Non-pigmented ciliary epithelial cell (primary cell): ENCODE measurements at places on chromosomes 16 and 17.

DNA sequence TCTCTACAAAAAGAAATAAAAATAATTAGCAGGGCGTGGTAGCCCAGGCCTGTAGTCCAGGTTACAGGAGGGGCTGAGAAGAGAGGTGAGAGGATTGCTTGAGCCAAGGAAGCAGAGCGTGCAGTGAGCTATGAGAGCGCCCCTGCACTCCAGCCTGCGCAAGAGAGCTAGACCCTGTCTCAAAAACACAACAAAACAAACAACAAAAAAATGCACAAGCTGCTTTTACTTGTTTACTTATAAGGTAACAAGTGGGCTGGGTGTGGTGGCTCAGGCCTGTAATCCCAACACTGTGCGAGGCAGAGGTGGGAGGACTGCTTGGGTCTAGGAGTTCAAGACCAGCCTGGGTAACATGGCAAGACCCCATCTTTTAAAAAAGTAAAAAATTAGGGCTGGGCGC is 1.7 kb downstream of the CYTH1 start:
- DNase-seq, result no peak

DNA sequence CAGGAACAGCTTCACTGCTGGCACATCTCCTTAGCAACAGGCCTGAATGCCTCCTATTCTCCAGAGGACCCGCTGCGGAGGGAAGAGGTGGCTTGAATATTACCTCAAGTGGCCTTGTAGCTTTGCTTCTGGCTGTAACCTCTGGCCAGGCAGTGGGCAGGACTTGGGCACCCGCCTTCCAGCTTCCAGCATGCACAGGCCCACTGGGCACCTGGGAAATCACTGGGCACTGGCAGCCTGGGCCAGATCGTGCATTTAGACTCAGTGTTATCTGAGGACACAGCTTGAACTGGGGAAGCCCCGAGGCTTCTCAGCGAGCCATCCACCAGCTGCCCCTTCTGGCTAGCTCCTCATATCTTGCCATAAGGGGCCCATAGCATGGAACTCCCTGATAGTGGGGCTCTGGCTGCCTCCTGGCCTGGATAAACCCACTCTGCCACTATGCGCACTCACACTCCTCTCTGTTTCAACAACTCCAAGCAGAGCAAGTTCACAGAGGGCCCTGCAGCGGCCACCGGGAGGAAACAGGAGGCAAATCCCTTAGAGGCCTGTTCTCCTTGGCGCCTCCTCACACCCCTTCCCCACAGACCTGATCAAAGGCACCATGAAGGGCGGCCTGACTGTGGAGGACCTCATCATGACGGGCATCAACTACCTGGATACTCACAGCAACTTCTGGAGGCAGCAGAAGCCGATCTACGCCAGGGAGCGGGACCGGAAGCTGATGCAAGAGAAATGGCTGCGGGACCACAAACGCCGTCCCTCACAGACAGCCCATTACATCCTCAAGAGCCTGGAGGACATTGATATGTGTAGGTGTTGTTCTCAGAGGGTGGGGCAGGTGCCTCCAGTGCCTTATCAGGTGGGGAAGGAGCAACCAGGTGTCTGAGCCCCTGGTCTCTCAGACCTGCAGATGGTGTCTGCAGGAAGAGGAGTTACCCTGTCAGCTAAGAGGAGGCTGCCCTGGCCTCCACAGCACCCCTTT is 7.8 kb downstream of the ODAD4 start:
- DNase-seq, result no peak

DNA sequence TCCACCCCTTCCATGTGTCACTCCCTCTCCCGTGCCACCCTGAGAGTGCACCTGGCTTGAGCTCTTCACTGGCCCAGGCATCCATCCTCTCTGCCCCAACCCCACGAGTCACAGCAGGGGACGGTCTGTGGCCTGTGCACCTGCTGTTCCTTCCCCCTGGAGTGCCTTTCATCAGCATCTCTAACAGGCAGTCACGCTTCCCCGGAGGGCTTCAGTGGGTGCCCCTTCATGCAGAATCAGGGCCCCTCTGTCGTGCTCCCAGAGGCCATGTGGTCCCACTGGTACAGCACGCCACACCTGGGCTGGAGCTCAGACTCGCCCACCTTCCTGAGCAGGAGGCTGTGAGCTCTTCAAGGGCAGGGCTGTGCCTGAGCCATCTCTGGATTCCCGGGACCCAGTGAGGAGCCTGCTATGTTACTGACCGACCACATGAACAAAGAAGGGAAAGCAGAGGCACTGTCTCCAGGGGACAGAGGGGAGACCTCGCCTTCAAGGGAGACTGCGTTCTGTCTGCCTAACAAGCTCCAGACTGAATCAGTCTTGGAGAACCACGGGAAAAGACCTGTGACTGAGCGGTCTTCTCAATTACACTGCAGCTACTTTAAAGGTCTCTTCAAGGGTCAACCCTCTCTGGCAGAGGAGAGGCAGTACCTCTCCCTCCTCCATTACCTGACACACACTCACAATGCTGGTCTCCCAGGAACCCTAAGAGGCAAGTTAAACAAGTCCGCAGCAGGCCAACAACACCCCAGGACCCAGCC is 78.8 kb upstream of the DOC2B start:
- no peak for DNase-seq

DNA sequence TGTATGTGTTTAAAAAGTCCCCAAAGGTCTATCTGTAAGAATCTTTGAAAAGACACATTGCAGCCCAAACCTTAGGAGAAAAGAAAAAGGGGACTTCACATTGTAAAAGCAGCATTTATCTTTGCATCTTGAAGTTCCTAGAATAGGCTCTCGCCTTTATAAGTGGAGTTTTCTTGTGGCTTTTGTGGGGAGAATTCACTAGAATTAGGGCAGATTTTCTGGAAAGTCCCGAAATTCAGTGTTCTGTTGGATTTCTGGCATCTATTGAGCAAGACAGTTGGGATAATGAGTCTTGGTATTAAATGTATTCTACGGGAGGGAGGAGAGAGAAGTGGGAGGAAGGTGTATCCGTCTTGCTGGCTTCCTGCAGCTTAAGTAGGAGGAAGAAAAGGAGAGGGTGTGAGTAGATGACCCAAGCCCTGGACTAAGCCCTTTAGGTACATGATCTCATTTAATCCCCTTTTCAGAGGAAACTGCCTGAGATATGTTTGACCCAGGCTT is 62.6 kb downstream of the PRKCA start:
- no peak for DNase-seq

DNA sequence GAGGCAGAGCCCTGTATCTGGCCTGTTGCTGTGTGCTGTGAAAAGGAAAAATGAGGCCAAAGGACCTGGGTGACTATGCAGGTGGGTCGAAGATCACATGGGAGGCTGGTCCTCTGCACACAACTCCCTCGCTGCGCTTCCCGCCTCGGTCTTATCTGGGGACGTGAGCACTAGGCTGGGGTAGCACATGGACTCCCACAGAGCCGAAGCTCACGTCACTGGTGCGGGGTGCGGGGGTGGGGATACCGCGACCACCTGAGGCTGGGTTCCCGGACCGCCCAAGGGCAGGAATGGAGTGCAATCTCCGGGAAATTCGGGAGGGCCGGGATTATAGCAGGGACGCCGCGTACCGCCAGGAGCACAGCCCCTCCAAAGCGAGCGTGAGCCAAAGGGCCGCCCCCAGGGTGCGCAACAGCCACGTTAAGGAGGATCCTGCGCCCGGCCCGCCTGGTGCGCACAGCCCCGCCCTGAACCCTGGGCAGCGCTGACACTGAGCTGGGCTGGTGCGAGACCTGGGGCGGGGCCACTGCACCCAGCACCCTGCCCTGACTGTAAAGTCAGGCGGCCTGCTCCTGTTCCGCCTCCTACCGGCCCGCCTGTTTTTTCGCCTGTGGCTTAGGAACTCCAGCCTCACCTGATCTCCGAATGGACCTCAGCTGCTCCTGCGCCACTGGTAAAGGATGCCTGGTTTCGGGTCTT is 4.8 kb downstream of the MT1A start:
- no peak for DNase-seq

DNA sequence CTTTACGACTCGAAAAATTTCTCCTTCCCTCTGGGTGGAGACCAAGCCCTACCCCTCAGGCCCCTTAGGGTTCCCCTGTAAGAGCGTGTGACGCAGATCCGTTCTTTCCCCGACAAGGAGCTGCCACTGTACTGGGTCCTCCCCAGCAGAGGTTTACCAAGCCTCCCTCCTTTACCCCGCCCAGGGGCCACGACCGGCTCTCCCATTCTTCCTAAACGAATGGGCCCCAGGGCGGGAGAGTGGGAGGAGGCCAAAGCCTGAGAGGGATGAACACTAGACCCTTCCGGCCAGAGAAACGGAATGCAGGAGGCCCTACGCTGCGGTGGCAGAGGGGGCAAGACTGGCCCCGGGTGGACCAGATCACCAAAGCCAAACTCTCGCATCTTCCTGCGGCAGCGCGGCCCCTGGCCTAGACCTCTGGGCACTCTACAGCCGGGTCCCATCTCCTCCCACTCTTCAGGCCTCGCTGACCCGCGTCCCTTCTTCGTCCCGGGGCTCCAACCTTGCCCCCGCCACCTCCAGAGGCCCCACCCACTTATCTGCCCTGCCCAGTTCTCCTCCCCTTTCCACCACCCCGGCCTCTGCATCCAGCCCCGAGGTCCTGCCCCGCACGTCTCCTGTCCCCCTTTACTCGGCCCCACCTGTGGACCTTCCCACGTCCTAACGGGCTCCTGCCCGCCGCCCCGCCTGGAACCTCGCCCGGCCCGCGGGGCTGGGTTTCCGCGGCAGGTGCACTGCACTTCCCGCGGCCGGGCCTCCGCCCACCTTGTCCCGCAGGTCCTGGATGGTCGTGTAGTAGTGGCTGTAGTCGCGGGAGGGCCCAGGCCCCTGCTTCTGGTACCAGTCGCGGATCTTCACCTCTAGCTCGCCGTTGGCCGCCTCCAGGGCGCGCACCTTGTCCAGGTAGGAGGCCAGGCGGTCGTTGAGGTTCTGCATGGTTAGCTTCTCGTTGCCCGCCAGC is 765 bp downstream of the KRT19 start:
- no peak for DNase-seq

- no peak for DNase-seq
Measured at GRCh38 chr17:79045842-79046196, 21.9 kb downstream of the C1QTNF1 start.

DNA sequence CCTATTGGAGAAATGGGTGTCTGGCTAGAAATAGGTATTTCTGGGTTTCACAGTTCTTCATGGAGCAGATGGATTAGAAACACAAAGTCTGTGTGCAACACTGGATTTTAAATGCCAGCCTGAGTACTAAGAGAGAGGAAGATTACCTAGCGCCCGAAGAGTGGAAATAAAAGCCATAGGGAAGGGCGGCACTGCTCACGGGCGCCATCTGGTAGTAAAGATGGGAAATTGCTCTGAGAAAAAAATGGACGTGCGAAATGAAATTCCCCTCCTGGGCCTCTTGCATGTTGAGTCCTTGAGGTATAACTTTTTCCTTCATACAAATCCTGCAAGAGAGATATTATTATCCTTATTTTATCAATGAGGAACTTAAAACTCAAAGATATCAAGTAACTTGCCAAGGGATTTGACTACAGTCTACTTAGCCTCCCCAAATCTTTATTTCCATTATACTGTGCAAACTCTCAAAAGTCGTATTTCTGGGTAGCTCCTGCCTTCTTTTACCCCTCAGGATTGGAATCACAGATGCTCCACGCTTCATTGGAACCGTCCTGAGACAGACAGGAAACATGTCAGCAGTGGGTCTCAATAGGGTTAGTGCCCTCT is 72.8 kb downstream of the MMD start:
- DNase-seq, result no peak

DNA sequence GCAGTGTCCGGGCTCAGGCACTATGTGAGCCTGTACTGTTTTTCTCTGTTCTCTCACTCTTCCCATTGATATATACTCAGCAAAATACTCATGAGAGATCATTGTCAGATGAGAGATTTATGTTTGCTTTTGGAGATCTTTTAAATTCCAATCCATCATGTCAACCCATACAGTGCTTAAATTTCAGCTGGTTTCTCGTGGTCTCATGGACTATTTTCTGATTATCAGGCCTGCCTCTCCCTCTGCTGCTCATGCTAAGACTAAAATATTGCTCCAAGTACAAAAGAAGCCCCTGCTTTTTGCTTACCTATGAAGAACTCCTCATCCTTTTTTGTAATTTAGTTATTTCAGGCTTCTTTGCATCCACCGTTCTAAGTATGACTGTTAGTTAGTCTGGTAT is 547.2 kb downstream of the KCNJ2 start:
- DNase-seq, result no peak

DNA sequence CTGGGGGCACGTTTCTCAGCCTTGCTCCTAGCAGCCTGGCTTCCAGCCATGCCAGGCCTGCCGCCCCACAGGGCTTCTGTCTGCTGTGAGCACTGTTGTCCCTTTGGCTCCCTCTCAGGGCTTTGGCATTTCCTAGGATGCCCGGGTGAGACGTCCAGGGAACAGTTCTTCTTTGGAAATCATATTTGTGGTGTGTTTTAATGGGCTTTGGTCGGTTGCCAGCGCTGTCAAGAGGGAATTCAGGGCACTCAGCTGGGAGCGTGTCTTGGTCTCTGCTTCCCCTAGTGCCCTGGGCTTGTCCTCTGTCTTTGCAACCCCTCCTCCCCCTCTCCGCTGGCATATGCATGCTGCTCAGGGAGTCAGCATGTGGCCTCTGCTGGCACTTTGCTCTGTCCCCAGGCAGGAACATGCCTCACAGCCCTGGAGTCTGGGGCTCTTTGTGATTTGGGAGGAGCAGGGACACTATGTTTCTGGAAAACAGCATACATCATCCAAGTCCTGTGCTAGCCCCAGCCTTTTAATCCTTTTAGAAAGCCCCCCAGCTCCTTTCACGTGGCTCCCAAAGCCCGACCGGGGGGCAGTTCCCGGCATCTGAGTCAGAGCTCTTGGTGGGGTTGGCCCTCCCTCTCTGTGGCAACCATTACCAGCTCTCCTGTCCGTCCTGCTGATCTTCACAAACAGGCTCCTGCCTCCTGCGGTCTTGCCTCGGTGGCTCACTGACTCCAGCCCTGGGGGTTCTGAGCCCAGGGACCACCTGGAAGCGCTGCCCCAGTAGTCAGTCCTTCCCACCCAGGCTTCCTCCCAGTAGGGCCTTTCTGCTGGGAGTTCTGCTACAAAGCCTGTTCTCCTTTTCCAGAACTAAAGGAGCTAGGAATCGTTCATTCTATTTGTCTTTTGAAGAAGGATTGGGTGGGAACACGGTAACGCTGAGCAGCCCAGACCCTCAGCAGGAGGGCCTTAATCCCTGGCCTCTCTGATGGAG is 26.7 kb downstream of the SAP30BP start:
- no peak for DNase-seq

GRCh38 chr17:28524476-28525424 is 18.6 kb downstream of the FOXN1 start:
- peak; percentile 30 for DNase-seq

GRCh38 chr17:7707446-7707845 is 2.4 kb downstream of the EFNB3 start:
- no peak for DNase-seq

- DNase-seq, result peak; percentile 11
Measured at GRCh38 chr17:33779234-33779591, 475.9 kb upstream of the CCL2 start.

GRCh38 chr17:60230358-60230757 is 80.6 kb downstream of the CA4 start:
- DNase-seq, result no peak
